RWPE1 (cell line): ENCODE measurements at places on chromosomes 7 and 10.
A peak's percentile ranks its signal among the peaks of the same experiment; 100 is the strongest.

DNA sequence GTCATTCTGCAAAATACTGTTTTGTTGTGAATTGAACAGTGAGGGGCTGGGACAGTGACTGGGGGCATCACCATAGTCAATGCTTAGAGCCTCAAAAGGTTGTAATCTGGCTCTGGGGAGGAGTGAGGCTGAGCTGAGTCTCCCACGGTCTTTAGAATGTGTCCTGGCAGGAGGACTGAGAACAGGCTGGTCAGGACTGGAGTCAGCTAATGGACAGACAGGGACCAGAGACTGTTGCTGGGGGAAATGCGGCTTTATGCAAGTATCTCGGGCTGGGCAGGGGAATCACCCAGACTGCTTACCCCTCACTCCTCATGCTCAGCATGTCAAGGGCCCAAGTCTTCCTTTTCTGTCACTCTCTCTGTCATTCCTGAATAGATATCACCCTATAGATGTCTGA, 346.5 kb downstream of the TYW1 start:
- no peak for DNase-seq

DNA sequence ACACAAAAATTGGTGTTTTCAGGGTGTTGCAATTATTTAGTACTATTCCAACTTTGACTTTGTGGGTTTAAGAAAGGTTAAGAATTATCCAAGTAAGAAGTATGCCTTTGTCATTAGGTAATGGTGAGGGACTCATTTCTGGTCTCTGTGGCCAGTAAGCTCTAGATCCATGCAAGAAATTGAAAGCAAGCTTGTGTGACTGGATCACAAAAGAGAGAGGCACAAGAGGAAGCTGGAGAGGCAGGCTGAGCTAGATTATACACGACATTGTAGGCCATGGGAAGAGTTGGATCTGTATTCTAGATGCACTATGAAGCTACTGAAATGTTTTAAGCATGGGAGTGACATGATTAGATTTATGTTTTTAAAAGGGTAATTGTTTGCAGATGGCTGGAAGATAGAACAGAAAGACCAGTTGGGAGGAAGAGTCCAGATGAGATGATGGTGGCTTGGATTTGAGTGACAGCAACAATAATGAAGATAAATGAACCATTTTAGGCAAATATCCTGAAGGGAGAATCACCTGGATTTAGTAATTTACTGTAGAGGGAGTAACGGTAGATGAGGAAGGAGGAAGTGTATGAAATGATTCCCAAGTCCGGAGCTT, 50.0 kb downstream of the CALD1 start:
- DNase-seq, result no peak

DNA sequence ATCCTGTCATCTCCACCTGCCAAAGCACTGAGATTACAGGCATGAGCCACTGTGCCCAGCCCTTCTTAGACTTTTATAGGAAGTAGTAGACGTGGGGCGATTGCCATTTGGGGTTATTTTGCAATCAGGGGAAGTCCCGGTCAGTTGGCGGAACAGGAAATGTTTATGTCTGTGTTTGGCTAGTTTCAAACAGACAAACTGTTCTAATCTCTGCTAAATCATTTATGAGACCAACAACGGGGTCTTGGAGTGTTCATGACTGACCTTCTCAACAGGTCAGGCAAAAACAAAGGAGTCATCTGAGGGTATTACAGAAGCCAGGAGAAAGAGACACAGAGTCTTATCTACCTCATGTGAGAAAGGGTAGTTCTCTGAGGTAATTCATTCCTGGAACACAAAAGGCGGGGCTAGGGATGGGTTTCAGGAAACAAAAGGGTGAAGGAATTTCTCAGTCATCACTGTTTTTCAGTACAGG, 6.6 kb upstream of the TPK1 start:
- peak; percentile 22 for DNase-seq

GRCh38 chr10:95234951-95235350, 40.9 kb downstream of the ACSM6 start:
- DNase-seq, result no peak

DNA sequence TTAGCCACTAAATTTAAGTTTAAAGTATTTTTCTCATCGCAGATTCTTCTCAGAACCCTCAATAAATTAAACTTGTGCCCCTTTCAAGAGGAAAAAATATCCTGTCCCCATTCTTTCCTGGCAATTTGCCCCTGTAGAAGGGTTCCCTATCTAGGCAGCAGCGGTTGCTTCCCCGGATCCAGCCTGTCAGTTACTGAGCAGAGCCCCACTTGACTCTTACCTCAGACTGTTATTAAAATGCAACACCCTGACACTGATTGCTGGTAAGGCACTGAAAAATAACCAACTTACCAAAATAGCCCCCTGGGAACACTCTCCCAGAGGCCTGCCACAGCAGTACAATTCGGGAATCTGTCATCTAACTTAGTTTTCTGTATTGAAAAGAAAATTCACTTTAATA, 13.9 kb downstream of the LMTK2 start:
- DNase-seq, result no peak

DNA sequence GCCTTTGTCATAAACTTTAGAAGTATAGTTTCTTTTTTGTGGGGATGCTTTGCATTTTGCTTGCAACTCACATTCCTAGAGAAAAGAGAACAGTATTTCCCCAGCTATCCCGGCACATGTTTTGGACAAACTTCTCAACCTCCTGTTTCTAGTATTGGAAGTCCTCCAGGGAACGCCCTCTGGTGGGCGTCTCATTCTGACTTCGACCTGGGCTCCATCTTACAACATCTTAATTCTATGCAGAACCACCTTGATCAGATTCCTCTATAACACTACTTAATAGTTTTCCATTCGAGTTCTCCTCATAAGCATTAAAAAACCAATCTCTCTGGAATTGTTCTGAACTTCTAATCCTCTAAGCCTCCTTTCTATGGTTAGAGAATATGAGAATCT, 139.5 kb upstream of the FZD8 start:
- no peak for DNase-seq

DNA sequence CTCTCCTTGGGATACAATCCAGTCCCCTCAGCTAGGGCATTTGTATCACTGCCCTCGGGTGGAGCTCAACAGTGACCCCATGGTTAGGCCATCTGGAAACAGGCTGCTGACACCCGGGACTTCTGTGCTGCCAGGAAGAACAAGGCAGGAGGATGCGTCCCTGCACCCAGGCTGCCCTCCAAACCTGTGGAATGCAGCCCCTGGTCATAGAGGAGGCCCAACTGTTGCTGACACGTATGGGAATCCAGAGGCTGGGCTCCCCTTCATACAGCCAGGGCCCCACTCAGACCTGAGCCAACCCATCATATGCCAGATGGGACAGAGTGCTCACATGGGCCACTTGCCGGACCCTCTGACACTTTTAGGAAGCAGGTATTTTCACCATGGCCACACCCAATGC, 45.5 kb upstream of the SRGN start:
- DNase-seq, result no peak

GRCh38 chr10:33559105-33559504, 224.6 kb upstream of the NRP1 start:
- DNase-seq, result peak; percentile 84

GRCh38 chr7:110373416-110373815, 717.5 kb upstream of the LRRN3 start:
- DNase-seq, result no peak

GRCh38 chr10:133258066-133258817, 18.4 kb downstream of the ADAM8 start:
- DNase-seq, result no peak

DNA sequence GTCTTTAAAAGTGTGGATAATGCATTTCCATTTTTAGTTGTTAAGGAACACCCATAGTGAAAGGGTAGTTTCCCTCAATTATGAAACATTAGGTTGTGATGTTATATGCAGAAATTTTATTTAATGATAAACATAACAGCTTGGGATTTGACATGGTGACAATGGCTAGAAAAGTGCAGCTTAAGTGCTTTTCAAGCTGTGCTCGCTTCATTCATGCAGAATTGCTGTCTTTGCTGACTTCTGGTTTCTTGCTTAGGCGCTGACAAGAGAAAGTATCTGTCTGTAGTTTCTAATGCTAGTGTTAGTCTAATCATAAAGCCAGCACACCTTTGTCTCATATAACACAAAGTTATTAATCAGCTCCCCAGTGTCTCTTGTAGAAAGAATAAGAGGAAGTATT, 170.0 kb downstream of the ARL5B start:
- no peak for DNase-seq

DNA sequence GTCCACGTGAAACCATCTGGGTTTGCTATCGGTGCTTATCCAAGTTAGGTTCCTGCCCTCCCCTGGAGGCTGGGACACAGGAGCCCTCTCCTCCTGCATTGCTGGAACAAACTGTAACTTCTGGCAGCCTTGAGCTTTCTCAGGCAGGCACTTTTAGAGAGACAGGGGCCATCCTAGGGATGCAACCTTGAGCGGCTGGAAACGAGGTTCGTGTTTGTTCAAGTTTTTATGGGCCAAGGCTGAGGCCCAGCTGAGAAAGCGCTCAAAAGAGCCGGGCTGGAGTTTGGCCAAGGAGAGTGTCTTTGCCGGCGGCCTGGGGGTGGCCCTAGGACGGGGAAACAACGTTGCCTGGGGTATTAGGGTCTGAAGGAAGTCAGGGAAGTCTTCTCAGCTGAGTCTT, 5.5 kb upstream of the MMD2 start:
- no peak for DNase-seq

DNA sequence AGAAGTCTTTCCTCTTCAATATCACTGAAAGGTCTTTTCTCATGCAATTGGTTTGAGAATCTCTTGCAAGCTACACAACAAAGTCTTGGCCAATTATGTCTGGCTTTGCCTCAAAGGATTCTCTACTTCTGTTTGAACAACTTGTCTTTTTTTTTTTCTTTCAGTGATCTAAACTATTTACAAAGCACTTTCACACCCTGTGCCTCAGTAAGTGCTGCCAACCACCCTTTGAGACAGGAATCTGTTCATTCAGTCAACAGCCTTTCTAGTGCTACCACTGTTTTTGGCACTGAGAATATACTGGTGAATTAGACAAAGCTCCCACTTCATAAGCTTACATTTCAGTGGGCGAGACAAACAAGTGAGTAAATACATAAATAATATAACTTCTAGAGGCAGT, 26.9 kb upstream of the SDK1 start:
- no peak for DNase-seq

- DNase-seq, result no peak
These were observed 13.9 kb upstream of the AHCYL2 start for GRCh38 chr7:129210989-129211312.

GRCh38 chr7:4236389-4236788, 445.7 kb upstream of the FOXK1 start:
- no peak for DNase-seq

GRCh38 chr7:17617380-17617779, 318.9 kb downstream of the AHR start:
- no peak for DNase-seq
